Stimulated activated CD4-positive, alpha-beta T cell treated with anti-CD3 and anti-CD28 coated beads, Interleukin-2, amount 100 ng/mL, for 24 hours (primary cell): ENCODE measurements at places on chromosomes 1 and 21.

GRCh38 chr1:6462412-6463119 is 3.4 kb downstream of the TNFRSF25 start:
- no peak for DNase-seq

GRCh38 chr1:246597340-246597739 is 31.1 kb downstream of the CNST start:
- no peak for DNase-seq

GRCh38 chr1:60274422-60275290 is 201.1 kb upstream of the C1orf87 start:
- DNase-seq, result no peak

- DNase-seq, result no peak
Measured at GRCh38 chr1:2542246-2542915, 12.3 kb upstream of the HES5 start.

DNA sequence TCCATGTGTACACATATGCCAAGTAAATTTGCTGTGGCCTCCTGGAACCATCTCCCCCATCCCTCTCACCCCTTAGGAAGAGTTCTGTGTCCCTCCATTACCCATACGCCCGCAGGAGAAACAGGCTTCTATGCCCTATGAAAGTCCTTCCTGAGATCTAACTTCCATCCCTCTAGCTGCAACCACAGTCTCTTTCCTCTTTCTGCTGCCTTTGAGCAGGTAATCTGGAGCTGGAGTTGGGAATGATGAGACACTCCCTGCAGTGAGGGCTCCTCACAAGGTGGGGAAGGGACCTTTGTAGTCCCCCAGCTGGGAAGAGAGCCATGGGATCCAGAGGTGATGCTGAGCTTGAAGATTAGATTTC is 2.0 kb upstream of the KCNQ4 start:
- no peak for DNase-seq

DNA sequence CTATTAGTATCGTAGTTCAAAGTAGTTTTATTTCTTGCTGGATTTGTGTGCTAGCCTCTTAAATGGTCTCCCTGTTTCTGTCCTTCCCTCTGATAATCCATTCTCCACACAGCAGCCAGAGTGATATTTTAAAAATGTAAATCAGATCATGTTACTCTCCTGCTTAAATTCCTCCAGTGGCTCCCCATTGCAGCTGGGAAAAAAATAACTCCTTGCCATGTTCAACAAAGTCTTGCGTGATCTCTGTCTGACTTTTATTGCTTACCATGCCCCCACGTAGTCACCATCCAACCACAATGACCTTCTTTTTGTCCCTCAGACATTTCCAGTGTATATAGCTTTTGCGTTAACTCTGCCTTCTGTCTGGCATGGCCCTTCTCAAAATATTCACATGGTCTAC is 178.8 kb downstream of the FGGY start:
- no peak for DNase-seq

DNA sequence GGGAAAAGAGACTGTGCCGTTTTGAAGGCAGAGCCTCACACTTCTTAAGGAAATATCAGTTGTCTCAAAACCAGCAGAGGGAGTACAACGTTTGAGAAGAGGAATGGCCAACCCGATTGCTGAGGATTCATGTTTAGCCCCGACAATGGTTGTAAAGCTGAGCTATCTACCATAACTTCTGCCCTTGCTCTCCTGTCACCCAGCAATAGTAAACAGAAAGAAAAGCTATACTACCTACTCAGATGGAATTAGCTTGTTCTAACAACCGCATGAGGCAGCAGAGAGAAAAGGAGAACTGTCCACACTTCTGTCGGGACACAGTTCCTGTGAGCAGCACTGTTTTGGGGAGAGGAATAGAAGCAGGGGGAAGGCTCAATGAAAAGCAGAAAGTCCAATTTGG is 91.2 kb downstream of the SLC45A1 start:
- DNase-seq, result no peak

- no peak for DNase-seq
Measured at GRCh38 chr1:111323231-111323630, 32.6 kb downstream of the CHIA start.

GRCh38 chr1:61253059-61253735 is 170.8 kb downstream of the NFIA start:
- DNase-seq, result no peak

DNA sequence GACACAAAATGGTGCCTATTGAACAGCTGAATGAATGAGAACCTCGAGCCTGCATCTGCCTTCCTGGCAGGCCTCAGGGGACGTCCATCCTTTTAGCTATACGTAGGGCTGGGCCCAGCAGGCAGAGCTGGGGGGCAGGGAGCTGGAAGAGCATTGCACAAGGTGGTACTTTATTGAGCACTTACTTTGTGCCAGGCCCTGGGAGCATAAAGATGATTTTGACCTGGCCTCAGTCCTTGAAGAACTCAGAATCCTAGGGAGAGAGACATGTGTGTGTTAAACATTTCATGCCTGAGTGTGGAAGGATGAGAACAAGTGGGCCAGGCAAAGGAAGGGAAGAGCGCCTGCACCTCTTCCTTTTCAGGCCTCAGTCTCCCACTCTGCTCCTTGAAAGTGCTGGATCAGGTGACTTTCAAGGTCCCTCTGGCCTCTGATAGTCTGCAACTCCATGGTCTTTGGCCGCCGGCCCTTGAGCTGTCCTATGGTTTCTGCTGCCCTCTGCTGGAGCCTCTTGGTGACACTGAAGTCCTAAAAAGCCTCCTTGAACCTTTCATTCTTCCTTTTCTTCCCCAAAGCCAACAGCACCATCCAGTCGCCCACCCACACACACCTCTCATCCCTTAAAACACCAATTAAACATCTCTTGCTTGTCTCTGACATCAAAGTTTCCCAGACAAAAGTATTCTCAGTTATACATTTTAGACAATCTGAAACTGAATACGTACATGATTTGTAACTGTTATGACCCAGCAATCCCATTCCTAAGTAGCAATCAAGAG is 3.5 kb upstream of the PEAR1 start:
- peak; percentile 70 for DNase-seq

- no peak for DNase-seq
Measured at GRCh38 chr1:227440182-227440581, 121.9 kb upstream of the CDC42BPA start.

GRCh38 chr1:221809091-221810029 is 67.5 kb upstream of the DUSP10 start:
- DNase-seq, result no peak

- DNase-seq, result no peak
Measured at GRCh38 chr1:4512636-4513035, 141.8 kb upstream of the AJAP1 start.

GRCh38 chr21:35852820-35853219 is 207.5 kb downstream of the SETD4 start:
- DNase-seq, result no peak

DNA sequence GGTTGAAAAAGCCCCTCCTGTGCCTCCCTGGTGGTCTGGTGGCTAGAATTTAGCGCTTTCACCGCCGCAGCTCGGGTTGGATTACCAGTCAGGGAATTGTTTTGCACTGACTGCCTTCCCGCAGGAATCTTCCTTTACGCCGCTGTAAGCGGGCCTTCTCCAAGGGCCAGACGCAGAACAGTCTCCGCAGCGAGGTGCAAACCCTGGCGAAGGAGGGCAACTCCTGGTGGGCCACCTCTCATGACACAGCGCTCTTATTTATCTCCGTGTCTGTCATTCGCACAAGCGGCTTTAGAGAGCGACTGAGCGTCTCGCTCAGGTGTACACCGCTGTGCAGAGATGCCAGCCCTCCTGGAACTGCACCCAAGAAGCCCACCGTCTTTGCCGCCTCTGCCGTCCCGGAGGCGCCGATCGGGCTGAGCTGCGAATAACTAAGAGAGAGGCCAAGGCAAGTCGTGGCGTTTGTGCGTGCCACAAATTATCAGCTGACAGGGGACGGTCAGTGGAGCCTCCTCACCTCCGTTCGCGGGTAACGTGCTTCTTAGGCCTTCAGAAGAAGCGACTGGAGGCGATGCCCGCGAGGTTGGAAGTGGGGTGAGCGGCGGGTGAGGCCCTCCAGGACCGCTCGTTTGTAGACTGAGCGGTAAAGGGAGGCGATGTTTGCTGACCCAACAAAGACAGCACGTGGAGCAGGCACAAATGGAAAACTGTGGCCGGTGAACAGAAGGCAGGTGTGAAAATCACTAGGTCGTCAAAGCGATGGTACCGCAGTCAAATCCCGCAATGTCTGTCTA is 93.5 kb downstream of the PRKAB2 start:
- peak; percentile 12 for DNase-seq

DNA sequence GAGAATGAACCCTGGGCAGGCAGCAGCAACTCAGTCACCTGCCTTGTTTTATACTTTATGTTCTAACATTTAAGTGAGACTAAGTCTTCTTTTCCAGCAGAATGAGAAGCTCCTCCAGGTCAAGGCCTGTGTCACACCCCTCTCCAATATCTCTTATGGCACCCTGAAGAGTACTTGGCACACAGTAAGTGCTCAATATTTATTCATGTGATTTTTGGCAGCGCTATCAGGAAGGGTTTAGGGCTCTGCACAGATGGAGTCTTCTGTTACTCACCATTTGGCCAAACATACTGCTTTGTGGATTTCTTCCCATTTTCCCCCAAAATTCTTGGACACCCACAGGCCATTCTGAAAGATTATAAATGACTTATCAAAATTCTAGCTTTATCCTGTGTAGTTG is 43.8 kb upstream of the MYBPHL start:
- no peak for DNase-seq
